NCI-H460 (cell line): ENCODE measurements at places on chromosomes 4 and X.
A peak's percentile ranks its signal among the peaks of the same experiment; 100 is the strongest.

DNA sequence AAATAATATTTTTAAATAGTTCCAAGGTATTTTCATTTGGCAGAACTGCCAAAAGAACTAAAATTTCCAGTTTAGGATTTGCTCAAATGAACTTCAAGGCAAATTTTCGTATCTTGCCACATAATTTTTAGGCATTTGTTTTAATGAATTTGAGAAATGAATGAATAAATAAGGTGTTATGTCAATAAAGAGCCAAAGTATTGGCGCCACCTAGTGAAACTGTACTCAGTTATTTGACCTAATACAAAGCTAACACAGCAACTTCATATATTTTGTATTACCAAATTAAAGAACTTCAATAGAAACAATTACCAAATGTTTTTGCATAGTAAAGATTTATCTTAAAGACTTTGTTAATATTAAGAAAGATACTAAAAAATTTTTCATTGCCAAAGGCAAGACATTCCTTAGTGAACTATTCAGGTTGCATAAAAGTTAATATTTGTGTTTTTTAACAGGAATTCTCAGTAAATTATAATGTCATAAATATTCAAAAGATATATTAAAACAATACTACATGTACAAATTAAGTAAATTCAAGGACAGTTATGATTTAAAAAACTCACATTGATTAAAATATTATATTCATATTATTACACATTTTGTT lies 50.3 kb downstream of the STPG2 start:
- DNase-seq = peak; percentile 14

DNA sequence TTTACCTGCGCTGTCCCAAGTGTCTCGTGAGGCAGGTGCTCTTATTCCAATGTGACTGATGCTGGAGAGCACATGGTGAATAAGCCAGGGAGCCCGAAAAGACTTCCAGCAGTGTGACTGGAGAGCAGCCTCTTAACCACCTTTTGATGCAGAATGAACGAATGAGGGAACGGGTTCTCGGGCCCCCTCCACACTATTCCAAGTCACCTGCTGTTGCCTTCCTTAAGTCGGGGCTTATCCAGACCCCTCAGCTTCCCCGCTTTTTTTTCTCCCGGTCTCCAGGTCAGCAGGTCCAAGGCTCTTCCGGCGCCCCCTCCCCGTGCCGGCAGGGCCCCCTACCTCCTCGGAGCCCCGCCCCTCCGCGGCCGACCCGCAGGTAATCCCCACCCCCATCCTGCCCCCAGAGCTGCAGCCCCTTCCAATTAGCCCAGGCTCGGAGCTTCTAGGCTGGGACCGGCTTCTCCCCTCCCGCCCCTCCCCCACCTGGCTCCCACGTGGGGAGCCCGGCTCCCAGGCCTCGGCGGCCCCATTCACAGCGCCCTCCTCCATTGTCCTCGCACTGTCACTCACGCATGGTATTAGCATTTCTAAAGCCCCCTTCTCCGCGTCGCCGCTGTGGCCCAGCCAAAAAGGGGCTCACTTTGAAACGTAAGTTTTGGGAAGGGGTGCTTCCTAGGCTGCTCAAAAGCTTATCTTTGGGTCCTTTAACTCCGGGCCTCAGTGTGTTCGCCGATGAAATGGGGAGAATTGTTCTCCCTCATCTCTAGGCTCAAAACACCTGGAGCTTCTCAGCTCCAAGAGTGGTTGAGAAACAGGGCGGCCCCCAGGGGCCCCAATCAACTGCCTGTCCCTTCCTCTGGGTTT lies 56.2 kb upstream of the PJA1 start:
- no peak for DNase-seq

DNA sequence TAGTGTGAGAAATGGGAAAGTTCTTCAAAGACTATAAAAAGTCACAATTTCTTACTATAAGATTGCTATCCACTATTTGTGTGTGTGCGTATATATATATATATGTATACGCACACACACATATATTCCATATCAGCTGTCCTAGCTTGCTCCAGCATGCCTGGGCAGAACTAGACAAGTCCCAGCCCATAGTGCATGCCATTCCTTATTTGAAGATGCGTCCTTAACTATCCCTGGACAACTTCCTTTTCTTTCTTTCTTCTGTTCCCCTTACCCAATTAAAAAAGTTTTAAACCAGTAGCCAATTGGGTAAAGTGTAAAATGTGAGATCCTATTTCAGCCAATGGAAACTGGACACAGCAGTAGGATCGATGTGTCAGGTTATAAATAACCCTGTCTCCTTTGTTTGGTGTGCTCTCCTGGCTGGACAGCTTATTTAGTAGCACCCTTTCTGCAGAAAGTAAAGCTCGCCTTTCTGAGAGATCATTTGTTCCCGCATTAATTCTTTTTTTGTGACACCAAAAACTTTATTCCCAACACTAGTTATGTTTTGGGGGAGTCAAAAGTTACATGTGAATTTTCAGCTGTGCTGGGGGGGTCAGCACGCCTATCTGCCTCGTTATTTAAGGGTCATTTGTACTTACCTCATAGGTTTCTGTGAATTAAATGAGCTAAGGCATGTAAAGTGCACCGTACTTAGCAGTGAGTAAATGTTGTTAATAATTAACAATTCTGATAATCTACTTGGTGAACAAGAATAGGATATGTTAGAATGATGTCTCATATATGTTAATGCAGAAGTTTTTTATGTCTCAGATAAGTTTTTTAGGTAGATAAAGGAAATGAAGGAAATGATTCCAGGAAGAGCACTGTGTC lies 40.9 kb downstream of the KDM6A start:
- no peak for DNase-seq

DNA sequence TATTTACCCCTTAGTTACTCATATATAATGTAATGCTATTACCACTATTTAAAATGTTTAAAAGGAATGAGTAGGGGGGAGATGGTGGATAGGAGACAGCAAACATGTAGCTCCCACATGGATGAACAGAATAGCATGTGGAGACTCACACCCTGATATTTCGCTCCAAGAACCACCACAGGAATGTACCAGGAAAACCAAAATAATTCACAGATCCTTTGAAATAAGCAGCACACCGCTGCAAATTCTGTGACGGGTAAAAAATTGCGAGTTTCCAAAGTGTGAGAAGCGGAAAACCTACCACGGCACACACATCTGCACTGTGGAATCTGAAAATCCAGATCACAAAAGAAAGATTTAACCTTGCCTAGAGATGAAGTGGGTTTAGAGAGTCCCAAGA lies 428.2 kb downstream of the TLL1 start:
- no peak for DNase-seq

DNA sequence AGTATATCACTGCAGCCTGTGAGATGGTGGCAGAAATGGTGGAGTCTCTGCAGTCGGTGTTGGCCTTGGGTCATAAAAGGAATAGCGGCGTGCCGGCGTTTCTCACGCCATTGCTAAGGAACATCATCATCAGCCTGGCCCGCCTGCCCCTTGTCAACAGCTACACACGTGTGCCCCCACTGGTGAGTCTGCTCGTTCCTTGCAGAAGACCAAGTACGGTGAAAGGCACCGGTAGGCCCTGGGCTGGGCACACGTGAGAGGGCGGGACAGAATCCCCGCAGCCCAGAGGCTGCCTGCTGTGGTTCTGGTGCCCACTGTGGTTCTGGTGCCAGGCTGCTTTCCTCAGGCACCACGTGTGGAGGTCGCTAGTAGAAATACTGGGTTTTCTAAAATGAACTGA lies 31.2 kb upstream of the MSANTD1 start:
- DNase-seq = no peak

DNA sequence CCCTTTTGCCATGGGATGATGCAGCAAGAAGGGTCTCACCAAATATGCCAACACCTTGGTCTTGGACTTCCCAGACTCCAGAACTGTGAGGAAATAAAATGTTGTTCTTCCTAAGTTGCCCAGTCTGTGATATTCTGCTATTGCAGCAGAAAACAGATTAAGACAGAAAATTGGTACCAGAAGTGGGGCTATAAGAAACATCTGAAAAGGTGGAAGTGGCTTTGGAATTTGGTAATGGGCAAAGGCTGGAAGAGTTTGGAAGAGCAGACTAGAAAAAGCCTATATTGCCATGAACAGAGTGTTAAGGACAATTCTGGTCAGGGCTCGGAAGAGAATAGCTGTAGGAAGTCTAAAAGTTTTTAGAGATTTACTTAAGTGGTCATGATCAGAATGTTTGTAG lies 27.4 kb downstream of the CASP6 start:
- DNase-seq = no peak

DNA sequence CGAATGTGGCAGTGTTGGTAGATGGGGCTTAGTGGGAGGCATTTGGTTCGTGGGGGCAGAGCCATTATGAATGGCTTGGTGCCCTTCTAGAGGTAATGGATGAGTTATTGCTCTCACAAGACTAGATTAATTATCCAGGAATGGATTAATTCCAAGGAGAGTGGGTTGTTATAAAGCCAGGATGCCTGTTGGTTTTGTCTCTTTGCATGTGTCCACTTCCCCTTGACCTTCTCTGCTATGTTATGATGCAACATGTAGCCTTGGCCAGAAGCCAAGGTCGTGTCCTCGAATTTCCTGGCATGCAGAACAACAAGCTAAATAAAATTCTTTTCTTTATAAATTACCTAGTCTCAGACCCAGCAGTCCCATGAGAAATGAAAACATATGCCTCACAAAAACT lies 111.2 kb upstream of the PLS3 start:
- DNase-seq = no peak

DNA sequence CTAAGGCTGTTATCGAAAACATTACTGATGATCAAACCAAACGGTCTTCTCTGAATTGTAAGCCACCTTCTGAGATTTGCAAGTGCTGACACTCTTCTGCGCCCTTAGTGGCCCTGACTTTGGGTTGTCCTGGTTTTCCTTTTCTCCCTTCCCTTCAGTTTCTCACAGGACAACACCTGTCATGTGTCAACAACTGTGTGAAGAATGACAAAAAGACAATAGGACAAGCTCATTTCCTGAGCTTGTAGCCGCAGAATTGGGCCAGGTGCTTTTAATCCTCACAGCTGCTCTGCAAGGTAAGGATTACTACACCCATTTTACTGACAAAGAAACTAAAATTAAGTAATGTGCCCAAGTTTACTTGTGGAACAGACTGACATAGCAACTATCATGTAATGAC lies 44.9 kb upstream of the TXK start:
- no peak for DNase-seq

DNA sequence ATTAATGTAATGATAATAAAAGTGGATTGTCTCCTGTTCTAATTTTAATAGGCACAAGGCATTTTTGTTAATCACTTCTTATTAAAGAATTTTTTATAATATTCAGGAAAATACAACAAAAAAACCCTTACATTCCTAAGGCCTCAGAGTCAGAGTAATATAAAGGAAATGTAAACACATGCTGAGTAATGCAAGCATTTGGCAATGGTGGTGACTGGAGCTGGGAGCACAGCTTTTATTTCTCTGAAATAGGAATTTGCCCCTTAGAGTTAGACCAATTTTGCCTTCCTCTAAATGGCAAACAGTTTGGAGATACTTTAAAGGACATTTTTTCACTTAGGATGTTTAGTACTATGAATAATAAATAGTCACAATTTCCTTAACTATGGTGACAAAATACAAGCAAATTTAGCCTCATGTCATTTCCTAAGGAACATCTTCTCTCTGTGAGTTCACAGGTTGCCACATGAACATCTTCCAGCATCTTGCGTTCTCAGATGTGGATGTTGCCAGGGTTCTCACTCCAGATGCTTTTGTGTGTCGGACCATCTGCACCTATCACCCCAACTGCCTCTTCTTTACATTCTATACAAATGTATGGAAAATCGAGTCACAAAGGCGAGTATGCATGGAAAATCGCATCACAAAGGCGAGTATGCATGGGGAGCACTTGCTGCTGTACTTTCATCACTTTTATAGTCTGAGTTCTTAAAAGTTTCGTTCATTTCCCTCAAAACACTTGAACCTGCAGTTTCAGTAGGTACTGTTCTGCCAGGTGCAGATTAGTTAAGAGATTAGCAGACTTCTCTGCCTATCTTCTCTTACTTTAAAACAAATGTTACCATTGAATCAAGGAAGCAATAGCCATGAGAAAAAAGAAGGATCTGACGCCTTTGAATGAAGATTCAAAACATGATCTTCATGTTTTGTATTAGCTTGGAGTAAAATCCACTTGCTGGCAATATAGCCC lies 15.9 kb upstream of the F11 start:
- DNase-seq = no peak

GRCh38 chrX:13659063-13659462 lies 6.1 kb downstream of the TCEANC start:
- no peak for DNase-seq

DNA sequence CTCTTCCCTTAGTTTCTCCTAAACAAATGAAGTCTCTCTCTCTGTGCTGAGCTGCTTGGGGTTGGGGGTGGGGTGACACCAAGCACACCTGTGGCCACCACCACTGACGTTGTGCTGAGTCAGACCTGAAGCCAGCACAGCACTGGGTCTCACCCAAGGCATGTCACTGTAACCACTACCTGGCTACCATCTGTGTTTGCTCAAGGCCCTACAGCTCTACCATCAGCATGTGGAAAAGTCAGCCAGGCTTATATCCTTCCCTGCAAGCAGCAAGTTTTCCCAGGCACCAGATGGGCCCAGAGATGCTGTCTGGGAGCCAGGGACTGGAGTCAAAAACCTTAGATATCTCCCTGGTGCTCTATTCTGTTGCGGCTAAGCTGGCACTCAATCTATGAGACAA lies 6.9 kb downstream of the CXCL10 start:
- DNase-seq = no peak

DNA sequence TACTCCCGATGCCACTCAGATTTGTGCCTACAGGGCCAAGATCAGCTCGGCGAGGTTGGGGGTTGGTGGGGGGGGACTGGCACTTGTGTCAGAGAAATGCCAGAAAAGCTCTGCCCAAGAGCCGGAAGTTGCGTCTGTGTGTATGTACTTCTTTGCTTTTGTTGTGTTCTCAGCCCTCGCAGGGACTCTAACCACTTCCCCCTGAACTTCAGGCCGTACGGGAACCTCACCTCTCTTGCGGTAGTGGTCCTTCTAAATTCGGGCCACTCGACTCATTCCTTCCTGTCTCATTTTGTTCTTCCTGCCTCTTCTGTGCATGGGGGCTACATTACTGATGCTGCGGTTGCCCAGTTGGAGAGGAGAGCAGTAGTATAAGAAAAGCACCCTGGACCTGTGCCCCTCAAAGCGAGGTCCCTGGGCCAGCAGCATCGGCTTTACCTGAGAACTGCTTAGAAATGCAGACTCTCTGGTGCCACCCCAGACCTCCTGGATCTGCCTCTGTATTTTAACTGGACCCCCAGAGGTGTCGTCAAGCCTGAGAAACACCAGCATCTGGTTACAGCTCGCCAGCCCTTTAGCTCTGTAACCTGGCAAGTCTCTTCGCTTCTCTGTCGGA lies 146.3 kb upstream of the RPS6KA3 start:
- no peak for DNase-seq

GRCh38 chrX:17442898-17443297 lies 67.9 kb downstream of the NHS start:
- DNase-seq = peak; percentile 4

DNA sequence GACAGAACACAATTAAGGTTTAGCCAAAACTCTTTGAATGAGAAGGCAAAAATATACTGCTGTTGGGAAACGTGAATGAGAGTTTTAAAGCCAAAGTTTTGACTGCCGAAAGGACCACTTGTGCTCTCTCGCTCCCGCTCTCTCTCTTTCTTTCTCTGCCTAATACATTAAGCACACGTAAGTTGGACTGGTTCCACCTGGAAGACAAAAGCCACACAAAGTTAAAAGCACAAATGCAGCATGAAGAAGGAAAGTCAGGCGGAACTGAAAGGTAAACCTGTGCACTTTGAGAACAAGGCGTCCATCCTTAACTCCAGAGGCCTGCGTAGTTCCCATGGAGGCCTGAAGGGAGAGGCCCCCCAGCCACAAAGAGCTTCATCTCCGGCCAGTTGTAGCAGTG lies 1.9 kb downstream of the DCAF12L2 start:
- DNase-seq = no peak

GRCh38 chr4:67327245-67328017 lies 217.9 kb downstream of the CENPC start:
- DNase-seq = peak; percentile 60

GRCh38 chr4:164771088-164771487 lies 17.2 kb downstream of the SMIM31 start:
- no peak for DNase-seq
